ENCODE measurements at places on chromosomes 7 and 10.

DNA sequence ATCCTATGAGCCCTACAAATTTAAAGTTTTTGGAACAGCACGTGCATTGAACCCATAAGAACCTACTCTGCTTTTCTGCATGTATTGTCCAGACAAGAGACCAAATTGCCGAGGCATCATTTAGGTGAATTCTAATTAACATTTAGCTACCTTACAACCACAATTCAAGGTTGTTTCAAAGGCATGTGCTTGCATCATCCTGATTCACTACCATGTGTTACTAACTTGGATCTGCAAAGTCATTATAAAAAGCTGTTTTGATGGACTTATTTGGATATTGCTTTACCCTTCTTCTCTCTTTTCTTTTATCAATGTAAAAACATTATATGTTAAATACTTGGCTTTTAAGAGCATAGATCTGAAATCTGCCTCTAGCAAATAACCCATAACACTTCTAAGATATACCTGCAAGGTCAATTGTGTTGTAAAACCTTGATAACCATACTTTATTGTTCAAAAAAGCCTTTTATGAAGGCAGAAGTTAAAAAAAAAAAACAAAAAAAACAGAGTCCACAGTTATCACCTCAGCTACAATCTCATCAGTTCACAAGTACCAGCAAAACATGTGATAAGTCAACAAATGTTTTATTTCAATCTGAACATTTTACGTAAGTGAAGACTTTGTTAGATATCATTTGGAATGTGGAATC is 51.9 kb downstream of the CFTR start:
- DNase-seq: no peak

- no peak for DNase-seq
Observed at GRCh38 chr10:84743483-84743882, 415.1 kb downstream of the CCSER2 start.

- no peak for DNase-seq
Observed at GRCh38 chr7:4189131-4189570, 492.9 kb upstream of the FOXK1 start.

GRCh38 chr10:71398976-71399375 is 2.3 kb downstream of the CDH23 start:
- no peak for DNase-seq

- DNase-seq: no peak
Observed at GRCh38 chr7:141522657-141523342, 28.4 kb upstream of the AGK start.

DNA sequence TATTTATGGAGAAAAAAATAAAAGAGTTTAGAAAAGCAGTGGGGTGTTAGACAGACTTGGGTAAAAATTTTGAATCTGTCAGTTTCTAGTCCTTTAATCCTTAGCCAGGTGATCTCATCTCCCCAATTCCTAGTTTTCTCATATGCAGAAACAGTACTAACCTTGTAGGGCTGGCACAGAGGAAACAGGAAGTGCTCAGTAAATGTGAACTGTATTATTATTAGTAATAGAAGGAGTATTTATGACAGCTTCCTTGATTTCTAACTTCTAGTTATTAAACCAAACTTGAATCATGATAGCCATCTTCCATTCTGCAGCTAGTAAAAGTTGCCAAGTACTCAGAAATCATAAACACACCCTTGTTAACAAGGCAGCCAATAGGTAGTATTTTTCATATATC is 12.5 kb downstream of the TBX20 start:
- no peak for DNase-seq

DNA sequence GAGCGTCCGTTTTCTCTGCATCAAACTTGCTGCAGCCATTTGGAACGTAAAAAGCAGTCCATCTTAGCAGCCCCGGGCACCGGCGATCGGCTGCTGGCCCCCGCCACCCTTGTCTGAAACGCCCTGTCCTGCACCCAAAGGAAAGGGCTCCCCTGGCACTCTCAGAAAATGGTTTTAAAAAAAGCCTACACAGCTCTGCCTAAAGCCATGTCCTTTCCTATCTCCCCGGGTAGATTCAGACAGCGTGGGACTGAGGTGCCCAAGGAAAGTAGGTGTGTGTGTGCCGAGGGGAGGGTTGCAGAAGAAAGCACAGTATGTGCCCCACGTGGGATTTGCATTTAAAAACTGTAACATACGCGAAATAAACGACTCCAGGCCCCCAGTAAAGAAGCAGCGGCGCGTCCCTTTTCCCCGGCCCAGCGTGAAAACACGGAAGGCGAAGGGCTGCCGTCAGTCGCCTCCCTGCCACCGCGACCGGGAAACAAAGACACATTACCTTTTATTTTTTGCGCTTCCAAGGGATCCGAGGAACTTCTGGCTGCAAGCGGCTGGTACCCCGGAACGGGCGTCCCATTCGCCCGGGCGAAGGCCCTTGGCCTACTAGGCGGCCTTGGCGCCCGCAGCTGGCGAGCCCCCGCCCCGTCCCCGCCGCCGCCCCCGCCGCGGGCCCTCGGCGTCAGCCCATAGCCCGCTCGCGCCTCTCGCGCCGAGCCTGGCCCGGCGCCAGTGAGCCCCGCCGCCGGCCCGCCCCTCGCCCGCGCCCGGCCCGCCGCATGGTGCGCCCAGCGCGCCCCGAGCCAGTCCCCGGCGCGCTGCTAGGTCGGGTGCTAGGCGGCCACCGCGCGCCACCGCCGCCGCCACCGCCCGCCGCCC is 304.6 kb downstream of the PRPF18 start:
- DNase-seq: peak; percentile 20

DNA sequence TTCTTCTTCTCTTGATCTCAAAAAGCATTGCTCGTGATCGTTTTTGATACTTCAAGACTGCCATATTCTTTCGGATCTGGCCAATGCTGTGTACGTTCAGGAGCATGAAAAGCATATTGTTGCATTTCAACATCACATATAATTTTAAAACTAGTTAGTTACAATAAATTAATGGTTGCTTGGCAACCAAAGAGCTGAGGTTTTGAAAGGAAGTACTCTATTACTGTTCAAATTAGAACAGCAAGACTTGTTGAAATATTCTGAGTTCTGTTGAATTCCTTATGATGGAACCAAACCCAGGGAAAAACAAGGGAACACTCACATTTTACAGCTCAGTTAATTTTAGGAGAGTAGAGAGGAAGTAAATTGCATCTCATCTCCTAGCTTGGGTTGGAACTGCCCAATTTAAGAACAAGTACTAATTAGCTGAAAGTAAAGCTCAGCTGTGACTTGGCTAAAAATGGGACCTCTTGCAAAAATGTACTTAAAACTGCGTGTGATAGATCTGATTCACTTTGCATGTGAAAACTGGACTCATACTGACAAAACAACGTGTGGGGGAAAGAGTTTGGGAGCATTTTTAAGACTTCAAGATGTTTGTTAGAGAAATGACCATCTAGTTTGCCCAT is 21.2 kb downstream of the OR9A2 start:
- DNase-seq: no peak

GRCh38 chr7:20958572-20958971 is 171.9 kb upstream of the SP8 start:
- DNase-seq: no peak

DNA sequence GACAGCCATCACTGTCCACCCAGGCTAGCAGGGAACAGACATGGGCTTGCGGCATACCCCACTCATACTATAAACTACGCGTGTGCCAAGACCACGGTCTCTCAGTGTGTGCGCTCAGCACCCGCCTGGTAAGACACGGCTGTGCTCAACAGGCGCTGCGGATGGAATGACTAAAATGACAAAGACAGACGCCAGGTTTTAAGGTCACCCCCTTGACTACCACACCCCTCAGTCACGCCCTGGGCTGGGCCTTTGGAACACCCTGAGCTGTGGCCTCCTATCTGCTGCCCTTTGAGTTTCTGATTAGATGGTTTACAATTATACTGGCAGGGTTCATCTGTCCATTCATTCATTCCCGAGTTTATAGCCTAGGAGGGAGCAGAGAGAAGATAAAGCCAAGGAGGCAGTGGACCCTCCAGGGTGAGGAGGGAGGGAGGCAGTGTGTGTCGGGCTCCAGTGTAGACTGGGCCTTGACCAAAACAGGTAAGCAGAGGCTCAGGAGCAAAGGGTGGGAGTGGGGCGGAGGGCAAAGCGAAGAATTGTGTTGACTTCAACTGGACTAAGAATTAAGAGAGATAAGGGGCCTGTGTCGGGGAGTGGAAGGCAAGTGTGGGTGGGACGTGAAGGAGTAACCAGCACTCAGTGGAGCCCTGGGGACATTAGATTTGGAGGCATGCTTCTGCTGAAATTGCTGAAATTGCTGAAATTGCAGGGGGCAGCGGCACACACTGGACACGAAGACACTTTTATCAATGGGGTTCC is 35.0 kb downstream of the TNS3 start:
- no peak for DNase-seq

GRCh38 chr7:123351516-123352505 is 152.0 kb upstream of the SLC13A1 start:
- DNase-seq: no peak

- DNase-seq: no peak
Observed at GRCh38 chr7:155710530-155710929, 66.1 kb downstream of the RBM33 start.

DNA sequence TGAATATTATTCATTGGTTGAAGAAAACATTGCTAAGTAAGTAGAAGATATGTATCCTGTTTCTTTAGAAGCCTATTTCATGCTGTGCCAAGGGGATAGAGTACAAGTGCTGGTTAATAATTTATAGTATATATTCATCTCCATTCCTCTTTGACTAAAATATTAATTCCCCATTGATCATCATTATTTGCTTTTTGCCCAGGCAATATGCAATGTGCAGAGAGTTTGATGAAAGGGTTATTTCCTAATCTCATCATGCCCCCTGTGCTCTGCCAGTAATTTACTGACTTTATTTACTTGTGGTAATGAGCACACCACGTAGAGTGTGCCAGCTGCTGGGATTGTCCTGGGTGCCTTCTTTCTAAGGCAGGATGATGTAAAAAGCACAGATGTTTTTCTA is 180.9 kb downstream of the REEP3 start:
- no peak for DNase-seq

DNA sequence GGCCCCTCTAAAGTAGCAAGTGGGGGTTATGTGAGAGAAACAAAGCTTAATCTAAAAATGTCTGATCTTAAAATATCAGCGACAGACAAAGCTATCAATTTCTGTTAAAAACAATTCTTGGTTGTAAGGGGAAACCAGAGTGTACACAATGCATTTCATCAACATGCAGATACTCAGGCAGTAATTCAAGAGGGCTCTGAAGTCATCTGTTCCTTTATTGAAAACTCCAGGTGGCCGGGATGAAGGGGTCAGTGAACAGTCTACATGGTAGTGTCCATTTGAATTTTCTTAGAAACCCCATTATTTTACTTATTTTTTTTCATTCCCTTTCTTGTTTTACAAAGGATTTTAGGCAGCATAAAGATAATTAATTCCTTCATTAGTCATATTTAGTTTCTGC is 36.7 kb upstream of the BTBD16 start:
- DNase-seq: no peak

GRCh38 chr10:128854963-128855362 is 612.1 kb upstream of the MGMT start:
- no peak for DNase-seq

- DNase-seq: no peak
Observed at GRCh38 chr10:4062751-4063150, 277.7 kb upstream of the KLF6 start.

GRCh38 chr10:116886772-116887171 is 37.5 kb downstream of the ENO4 start:
- DNase-seq: no peak

- DNase-seq: no peak
Observed at GRCh38 chr7:136138991-136139390, 161.8 kb upstream of the MTPN start.

GRCh38 chr10:13536674-13537366 is 8.0 kb upstream of the BEND7 start:
- DNase-seq: no peak

- no peak for DNase-seq
Observed at GRCh38 chr7:223118-223800, 30.9 kb downstream of the FAM20C start.

DNA sequence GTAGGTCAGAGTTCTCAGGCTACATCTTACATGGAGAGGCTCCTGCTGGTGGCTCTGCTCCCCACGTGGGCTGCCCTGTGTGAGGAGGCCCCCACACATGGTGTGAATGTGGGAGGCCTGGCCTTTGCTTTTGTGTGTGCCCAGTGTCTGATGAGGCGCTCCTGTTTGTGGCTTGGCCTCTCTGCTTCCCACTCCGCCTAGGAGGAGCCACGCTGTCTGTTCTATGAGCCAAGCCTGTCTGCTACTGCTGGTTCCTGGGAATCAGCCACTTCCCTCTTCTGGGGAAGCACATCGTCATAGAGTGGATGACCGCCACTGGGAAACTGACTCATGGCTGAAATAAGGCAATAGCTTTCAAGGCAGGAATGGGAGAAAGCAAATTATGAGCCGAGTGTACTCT is 87.1 kb downstream of the CYP26A1 start:
- no peak for DNase-seq

DNA sequence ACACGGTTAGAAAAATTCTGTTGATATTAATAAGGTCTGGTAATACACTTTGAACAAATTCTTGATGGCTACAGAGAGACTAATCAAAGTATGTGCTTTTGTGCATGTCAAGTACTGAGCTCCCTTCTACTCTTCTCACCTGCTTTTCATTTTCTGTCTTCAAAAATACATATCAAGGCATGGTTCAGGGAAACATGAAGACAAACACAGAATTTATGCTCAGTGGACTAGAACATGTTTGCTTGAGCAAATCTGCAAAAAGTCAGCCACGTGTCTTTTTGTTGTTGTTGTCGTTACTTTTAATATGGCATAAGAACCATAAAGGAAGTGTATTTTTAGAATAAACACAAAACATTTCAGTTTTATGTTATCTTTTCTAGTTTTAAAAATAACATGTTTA is 21.9 kb downstream of the CDK13 start:
- no peak for DNase-seq

DNA sequence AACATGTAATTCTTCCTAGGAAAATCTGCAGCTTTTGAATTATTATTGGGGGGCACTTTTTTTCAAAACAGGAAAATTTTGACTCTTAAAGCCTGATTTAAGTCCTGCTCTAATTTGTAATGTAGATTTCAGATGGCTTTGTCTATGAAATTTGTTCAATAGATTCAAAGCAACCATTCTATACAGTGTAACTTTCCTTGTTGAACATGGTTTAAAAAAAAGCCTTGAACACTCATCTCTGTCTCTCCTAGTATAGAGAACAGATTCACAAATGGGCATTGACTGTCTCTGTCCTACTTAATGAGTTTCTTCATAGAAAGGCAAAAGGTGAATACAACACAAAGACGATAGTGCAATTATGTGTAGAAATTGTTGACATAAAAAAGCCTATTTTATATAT is 269.4 kb upstream of the ETV1 start:
- no peak for DNase-seq

- DNase-seq: no peak
Observed at GRCh38 chr7:16836481-16836880, 31.7 kb upstream of the AGR2 start.

DNA sequence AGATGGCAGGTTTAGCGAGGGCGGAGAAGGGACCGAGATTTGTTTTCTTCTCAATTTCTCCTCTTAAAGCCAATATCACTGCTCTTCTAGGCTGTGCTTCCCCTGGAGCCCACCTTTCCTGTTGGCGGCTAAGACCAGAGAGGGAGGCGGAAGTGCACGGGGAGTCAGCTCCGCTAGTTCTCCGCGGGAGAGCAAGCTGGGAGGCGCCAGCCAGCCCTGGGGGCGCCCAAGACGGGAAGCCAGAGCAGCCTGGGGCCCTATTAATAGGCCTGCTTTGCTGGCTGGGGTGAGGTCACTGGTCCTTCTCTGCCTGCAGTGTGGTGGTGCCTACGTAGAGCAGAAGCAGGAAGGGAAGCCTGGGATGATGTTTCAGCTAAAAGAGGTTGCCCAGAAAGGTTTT is 61.6 kb downstream of the LSM5 start:
- no peak for DNase-seq

GRCh38 chr10:3107426-3107961 is 40.1 kb downstream of the PFKP start:
- DNase-seq: no peak

Data from naive thymus-derived CD8-positive, alpha-beta T cell (primary cell).